ENCODE measurements at places on chromosomes 5 and 9.

- DNase-seq, result no peak
Measured at GRCh38 chr9:16591092-16591491, 279.4 kb downstream of the BNC2 start.

GRCh38 chr5:174556756-174557155, 167.6 kb upstream of the MSX2 start:
- DNase-seq, result no peak

GRCh38 chr9:5841771-5842573, 9.1 kb upstream of the ERMP1 start:
- DNase-seq, result no peak

DNA sequence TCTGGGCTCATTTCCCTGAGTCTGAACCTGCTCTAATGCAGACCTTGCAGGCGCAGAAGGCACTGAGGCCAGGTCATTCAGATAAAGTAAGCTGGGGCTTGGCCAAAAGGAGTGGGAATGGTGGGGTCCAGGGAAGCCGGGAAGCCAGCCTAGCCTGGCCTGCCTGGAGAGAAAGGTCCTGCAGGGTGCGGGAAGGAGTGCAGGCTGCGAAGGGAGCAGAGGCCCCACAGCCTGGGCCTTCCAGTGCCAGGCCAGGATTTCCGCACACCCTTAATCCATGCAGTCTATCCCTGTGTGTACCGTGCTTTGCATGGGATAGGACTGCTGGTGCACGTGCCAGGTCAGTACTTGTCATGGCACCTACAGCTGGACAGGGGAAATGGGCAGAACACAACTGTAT, 3.6 kb upstream of the STING1 start:
- DNase-seq, result no peak

- no peak for DNase-seq
Measured at GRCh38 chr5:131148835-131149234, 16.2 kb downstream of the HINT1 start.

GRCh38 chr9:1913631-1914330, 101.4 kb upstream of the SMARCA2 start:
- DNase-seq, result no peak

GRCh38 chr9:128243215-128244018, 32.4 kb downstream of the GOLGA2 start:
- DNase-seq, result no peak

DNA sequence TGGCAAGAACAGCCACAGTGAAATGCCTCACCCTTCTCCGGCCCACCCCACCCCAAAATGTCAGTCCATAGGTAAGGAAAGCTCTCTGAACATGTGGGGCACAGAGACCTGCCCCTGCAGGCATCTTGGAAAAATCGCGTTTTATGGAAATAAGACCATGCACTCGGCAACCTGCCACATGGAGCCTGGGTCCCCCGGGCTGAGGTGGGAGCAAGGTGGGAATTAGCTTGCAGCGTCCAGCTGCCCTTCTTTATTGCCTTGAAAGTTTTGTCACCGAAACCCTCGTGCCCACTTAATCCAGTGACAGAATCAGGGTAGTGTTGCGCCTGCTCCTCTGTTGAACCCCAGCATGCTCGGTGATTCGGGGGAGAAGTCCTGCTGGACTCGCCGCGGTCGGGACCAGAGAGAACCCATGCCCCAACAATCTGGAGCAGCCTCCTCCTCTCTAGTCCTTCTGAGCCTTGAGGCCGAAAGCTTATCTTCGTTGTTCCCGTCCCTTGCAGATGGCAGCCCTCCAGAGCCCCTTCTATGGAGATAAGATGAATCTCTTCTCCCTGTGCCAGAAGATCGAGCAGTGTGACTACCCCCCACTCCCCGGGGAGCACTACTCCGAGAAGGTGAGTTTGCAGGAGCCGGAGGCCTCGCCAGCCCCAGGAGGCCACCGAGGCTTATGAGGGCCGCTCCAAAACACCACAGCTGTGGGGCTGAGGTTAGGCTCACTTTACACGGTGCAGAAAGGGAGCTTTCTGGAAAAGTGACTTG, 67.9 kb downstream of the PSMB7 start:
- no peak for DNase-seq

DNA sequence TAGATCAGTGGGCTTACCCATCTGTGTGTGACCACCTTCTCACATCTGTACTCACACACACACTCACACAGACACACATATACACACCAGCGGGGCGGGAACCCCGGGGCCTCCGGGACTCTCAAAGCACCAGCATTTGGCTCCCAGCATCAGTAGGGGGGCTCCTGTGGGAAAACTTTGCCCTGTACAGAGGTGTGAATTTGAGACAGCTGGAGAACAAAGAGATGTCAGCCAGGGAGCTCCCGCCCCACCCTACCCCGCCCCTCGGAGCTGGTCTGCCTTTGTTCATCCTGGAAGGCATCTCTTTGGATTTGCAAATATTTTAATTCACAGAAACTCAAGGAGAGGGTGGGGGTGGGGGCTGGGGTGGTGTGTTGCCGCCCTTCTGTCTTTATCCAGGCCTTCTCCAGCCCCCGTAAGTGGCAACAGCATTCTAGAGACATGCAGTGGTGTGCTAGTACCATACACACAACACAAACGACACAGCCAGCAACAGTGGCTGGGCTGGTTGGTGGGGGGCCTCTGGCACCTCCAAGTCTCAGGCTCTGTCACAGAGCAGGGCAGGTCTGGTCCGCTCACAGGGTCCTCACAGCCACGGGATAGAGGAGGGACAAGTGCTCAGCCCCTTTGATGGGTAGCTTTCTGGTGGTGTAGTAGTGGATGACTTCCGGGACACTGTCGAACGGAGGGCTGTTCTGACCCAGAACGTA, 15.5 kb upstream of the SLC25A51 start:
- no peak for DNase-seq

- DNase-seq, result no peak
Measured at GRCh38 chr5:92553326-92553725, 1027.7 kb downstream of the NR2F1-AS1 start.

All from NCI-H446 (cell line).